ENCODE measurements at places on chromosomes 2 and 18. TPM values are rescaled to one million over a fixed set of nuclear protein-coding genes. Genes with fewer than 3 reads are reported as not detected.

GRCh38 chr18:29540548-29540947 is 1363.6 kb upstream of the CDH2 start:
- H3K27me3 ChIP-seq = no peaks in the 10 kb centered on the region
- no peak overlapping the region for H3K4me3 ChIP-seq
- DNase-seq = no peak
- no peaks in the 10 kb centered on the region for H3K4me1 ChIP-seq

DNA sequence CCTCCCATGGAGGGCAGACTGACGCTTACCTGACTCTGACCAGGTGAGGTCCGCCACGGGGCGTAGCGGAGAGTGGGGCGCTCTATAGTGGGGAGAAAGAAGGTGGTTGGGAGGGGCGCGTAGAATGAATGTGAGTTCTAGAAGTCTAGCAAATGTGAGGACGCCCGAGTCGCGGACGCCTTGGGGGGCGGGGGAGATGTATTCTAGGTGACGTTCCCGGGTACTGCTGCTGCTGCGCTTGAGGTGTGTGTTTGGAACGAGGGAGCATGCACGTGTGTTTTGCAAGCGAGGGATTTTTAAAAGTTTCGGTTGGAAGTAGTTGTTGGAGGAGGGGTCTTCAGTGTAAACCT is 758 bp downstream of the RIF1 start:
- H3K36me3 ChIP-seq = no peaks in the 10 kb centered on the region
- no peak for DNase-seq
- peaks cover 1% of the 10 kb centered on the region for H3K4me1 ChIP-seq
- H3K27ac ChIP-seq = peak overlapping the region; percentile 95
- H3K27me3 ChIP-seq = no peaks in the 10 kb centered on the region

Gene LYG2
- not detected for total RNA-seq

Gene NT5DC4
- not detected for total RNA-seq

All from ovary (tissue), 10 donors.